ENCODE measurements at places on chromosomes 11 and 22.

GRCh38 chr11:72352859-72353551 is 81.3 kb downstream of the CLPB start:
- DNase-seq, result no peak

DNA sequence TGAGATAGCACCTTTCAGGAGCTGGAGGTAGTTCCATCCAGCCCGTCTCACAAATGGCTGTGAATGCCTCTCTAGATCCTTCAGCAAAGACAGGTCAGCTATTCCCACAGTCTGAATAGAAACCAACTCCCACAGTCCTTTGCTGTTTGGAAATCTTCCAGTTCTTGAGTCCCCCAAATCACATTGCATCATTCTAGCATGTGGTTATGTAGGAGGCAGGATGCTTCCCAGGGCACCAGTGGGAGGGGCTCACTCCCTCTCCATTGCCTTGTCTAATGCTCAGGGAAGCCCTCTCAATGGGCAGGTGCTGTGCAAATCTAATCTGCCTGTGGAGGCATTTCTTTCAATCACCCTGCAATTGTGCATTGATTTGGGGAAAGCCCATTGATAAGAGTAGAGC is 14.6 kb downstream of the NAV2 start:
- DNase-seq, result no peak

DNA sequence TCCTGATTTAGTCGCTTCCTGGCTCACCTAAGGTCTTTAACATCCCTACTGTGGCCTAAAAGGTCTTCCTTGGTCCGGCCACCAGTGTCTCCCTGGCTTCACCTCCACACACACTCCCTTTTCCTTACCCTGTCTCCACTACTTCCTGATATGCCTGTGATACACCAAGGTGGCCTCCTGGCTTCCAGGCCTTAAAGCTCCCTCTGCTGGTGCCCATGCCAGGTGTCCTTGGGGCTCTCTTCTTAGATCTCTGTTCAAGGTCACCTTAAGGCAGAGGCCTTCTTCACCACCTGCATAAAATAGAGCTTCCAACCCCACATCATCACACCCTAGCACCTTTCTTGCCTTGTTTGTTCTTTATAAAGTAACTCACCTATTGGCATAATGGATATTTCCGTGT is 787.7 kb downstream of the NTM start:
- no peak for DNase-seq

DNA sequence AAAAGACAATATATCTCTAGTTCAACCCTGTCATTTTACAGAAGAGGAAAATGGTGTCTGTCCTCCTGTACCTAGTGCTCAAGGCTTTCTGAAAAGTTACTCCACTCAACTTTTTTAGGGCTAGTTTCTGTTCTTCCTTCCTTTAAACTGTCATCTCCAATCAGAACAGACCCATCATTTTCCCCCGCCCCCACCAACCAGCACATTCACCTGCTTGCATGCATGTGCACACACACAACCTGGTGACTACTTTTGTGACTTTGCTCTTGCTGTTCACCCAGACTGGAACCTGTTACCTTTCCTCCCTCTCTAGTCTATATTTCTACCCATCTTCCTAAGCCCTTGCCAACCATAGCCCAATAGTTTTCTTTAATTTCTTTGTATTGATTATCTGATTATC is 5.6 kb downstream of the FBXO7 start:
- DNase-seq, result no peak

GRCh38 chr22:22753526-22754267 is 109.3 kb downstream of the GGTLC2 start:
- peak; percentile 59 for DNase-seq

DNA sequence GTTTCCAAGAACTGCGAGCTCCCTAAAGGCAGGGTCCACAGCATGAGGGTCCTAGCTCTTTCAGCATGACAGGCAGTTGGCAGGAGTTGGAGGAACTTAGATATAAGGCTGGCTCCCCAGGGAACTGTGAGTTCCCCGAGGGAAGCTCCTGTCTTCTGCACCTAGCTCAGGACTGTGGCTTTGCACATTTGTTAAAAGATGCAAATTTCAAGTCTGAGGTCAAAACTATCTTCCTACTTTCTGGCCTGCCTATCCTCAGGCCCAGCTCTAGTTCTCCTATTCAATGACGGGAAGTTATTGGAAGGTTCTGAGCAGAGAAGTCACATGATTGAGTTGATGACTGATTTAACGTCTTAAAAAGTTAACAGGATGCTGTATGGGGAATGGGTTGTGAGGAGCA is 11.7 kb upstream of the UCP3 start:
- no peak for DNase-seq

DNA sequence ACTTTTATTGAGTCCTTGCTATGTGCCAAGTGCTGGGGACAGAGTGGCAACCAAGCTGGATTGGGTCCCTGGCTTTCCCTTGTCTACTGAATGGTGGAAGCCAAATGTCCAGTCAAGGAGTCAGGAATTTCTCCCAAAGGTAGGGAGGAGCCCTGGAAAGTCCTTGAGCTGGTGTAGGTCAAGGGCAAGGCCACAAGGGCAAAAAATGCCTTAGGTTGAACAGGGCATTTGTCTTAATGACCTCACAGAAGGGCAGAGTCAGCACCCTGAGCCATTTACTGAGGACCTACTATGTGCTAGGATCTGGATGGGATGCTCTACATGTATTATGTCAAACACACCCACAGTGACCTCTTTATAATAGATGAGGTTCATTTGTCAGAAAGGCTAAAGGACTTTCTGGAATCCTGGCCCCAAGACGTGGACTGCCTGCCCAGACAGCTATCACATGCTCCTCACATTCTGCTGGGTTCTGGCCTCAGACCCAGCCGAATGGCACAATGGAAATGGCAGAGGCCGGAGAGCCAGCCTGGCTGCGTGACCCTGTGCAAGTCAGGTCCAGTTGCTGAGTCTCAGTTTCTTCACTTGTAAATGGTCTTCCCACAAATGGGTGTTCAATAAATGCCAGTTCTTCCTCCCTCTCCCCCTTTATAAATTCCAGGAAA is 17.7 kb downstream of the MOGAT2 start:
- DNase-seq, result no peak

GRCh38 chr11:107780136-107780535 is 68.3 kb upstream of the SLN start:
- no peak for DNase-seq

- DNase-seq, result no peak
Measured at GRCh38 chr11:19077965-19078364, 17.4 kb upstream of the MRGPRX2 start.

DNA sequence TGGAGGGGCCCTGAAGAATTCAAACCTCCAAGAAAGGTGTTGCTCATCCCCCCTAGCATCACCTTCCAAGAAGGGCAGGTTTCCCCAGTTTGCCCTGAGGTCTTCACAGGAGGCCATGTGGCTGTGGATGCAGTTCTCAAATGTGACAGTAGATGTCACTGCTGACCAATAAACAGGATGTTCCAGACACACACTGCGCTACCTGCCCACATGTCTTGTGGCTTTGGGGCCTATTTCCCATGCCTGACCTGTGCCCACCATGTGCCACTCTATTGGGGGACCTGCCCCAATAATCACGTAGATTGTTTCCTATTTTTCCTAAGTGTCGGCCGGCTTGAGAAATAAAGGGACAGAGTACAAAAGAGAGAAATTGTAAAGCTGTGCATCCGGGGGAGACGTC is 4.5 kb downstream of the GSTT2 start:
- no peak for DNase-seq

DNA sequence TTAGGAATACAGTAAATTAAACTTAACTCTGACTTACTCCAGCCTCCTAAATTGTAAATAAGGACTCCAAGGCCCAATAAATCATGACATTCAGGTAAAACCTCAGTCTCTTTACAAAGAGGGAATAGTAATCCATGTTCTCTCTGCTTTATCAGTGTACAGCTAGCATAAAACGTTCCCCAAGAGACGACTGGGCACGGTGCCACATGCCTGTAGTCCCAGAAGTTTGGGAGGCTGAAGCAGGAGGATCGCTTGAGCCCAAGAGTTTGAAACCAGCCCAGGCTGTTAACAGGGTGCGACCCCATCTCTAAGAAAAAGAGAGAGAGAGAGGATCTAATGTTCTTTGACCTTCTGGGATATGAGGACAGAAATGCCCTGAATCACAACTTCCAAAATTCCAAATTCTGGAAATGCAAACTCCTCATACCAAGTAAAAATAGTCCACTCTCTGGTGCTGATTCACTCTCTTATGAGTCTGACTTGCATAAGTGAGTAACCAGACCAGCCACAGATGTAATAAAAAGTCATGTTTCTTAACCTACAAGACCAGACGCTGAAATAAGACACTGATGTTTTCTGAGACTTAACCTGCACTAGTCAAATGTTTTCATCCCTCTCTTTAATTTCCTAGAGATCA is 25.5 kb downstream of the NNMT start:
- no peak for DNase-seq

GRCh38 chr11:35330931-35331330 is 88.4 kb downstream of the SLC1A2 start:
- DNase-seq, result no peak
